8988T (cell line): ENCODE measurements at places on chromosomes 12 and 14.

DNA sequence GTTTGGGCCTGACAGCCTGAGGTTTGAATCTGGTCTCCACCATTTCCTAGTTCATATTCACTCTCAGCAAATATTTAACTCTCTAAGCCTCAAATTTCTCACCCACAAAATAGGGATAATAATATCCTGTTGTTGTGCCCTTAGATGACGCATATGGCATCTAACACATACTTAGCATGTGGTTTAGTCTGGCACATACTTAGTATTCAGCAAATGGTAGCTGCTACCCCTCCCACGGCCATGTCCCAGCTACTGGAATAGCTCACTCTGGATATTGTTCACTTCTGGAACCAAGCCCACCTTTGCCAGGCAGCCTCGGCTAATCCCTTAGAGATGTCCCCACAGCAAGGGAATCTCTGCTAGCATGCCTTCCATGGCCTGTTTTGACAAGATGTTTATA, 53.3 kb downstream of the BICD1 start:
- no peak for DNase-seq

DNA sequence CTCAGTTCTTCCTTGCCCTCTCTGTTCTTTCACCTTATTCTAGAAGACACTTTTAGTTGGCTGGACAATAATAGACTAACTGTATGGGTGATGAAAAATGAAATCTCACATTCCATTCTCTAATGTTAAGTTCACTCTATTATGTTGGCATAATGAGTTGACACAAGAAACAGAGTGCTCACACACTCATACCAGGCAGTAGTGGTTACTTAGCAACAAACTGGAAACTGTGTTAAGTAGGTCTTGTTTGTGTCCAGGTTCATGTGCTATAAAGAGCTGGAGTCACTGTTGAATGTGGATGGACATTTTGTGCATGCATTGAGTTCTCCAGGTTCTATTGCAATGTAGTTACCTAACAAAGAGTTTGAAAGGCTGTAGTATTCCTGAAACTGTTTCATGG, 16.9 kb upstream of the PPP4R4 start:
- DNase-seq = no peak

DNA sequence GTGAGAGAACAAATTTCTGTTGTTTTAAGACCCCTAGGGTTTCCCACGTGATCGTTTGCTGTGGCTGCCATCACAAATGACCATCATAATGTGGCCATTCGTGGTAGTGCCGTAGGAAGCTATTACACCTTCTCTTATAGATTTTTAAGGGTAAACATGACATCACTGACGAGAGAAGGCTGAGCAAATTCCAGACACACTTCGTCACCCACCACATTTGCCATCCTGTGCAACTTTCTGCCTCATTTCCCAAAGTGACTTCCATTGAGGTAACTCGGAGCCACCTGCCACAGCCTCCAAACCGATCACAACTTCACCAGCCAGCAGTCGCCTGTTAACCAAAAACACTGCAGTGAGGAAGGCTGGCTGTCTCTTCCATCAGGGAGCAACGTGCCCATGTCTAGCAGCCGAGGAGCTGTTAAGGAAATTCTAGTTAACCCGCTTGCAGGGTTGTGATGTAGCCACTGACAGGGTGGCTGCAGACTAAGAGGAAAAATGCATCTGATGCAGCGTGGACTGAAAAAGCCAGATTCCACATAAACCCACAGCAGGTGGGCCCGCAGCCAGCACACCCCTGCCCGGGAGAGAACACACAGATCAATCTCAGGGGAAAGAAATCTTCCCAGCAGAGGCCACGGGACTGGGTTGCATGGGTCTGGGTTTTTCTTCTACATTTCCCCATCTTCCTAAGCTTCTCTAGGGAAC, 44.6 kb downstream of the CCDC85C start:
- no peak for DNase-seq

- DNase-seq = no peak
Measured at GRCh38 chr14:100471441-100472093, 115.7 kb downstream of the BEGAIN start.

- DNase-seq = no peak
Measured at GRCh38 chr12:93813972-93814821, 137.0 kb downstream of the CRADD start.

GRCh38 chr14:20904393-20905029, 13.3 kb downstream of the RNASE3 start:
- no peak for DNase-seq

GRCh38 chr12:25959071-25959961, 834 bp downstream of the RASSF8 start:
- DNase-seq = no peak

GRCh38 chr12:77878901-77879300, 48.2 kb downstream of the NAV3 start:
- no peak for DNase-seq

- DNase-seq = no peak
Measured at GRCh38 chr12:88092771-88093170, 49.1 kb downstream of the CEP290 start.

DNA sequence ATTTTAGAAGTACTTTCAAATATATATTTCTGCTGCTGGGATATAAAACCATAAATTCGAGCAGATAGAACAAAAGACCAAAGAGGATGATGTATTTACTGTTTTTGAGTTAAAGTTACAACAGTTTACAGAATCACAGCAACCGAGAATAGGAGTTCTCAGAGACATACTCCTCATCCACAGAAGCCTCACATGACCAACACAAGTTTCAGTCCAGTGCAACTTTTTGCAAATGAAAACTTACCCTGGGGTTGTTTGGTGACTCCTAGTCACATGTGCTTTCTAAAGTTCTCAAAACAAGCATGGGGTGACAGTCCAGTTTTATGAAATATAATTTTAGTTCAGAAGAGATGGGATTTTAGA, 117.1 kb downstream of the PRKCH start:
- DNase-seq = no peak

DNA sequence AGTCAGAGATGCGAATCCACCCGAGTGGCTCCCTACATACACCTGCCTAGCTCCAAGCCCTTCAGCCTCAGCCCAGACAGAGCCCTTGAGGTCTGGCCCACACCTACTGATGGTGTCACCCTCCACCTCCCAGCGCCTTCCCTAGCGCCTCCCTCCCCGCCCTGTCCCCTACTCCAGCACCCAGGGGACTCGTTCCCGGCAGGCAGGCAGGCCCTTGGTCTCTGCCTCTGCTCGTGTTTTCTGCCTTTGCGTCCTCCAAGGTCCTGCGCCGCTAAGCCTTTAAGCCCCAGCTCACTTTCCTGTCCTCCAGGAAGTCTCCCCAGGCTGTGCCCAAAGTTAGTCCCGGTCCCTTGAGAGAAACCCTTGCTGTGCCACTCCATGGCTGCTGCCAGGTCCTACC, 12.7 kb downstream of the INF2 start:
- DNase-seq = no peak

DNA sequence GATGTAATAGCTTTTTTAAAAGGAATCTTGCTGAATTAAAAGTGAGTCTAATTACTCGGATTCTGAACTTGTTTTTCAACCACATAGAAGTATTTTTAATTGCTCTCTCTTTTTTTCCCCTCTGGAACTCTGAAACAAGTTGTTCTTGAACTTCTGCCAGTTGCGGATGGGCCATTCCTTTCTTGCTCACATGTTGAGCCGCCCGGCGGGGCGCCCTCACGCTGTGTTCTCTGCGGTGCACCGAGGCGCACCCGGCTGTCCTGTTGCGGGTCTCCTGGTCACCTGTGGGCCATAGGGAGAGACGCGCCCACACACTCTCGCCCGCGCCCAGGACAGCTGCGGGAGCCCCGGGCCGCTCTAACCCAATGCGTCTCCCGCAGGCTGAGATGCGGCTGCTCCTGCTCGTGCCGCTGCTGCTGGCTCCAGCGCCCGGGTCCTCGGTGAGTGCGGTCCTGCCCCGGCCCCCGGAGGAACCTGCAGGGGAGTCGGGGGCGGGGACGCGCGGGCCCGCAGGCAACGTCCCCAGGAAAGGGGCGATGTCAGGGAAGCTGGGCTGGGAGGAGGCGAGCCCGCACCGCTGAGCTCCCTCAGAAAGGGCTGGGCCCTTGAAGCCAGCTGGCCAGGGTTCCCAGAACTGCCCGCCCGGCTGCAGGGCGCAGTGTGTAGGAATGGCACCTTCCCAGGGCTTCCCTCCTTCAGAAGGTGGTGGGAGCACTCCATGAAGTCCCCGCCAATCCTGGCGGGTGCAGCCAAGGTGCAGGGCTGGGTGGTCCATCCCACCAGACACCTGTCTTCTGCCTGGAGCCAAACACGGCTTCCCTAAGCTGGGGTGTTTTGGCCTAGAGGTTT, 2.3 kb downstream of the PAPLN start:
- DNase-seq = peak; percentile 18

GRCh38 chr12:123278101-123278627, 6.5 kb upstream of the CDK2AP1 start:
- no peak for DNase-seq
